ENCODE measurements at places on chromosomes 16 and 17. TPM values are rescaled to one million over a fixed set of nuclear protein-coding genes. Genes with fewer than 3 reads are reported as not detected.

Gene C16orf89
- polyA plus RNA-seq: 0.17 TPM

Gene LGALS9
- 3.7 TPM for polyA plus RNA-seq

DNA sequence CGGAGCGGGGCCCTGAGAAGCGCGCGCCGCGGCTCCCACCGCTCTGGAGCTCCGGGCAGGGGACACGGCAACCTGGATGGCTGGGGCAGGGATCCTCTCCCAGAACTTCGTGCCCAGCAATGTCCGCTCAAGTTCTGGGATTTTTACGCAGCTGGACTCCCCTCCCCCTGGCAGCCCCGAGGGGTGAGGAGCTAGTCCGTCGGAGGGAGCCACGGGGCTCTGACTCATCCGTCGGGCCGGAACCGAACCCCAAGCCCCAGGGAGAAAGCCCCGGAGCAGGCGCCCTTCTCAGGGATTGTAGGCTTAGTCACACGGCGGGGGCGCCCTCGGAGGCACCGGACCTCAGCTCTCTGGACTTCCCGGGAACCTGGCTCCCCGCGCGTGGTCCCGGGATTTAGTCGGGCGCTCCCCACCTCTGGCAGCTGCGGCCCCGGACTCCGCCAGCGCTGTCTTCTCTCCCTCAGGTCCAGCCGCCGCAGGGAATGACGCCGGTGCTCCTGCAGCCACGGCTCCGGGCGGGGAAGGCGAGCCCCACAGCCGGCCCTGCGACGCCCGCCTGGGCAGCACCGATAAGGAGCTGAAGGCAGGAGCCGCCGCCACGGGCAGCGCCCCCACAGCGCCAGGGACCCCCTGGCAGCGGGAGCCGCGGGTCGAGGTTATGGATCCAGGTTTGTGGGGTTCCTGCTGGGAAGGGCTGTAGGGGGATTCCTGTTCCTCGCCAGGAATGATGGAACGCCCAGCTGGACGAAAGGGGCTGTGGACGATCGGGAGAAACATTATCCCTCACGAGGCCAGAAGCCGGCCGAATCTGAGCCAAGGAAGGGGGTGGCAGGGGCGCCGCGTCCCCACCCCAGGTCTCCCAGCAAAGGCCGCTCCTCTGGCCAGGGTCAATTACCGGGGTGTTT lies 830 bp downstream of the SPHK1 start:
- peaks cover 13% of the 10 kb centered on the region for H3K4me1 ChIP-seq
- peaks cover 19% of the 10 kb centered on the region for H3K36me3 ChIP-seq
- no peaks in the 10 kb centered on the region for H3K27me3 ChIP-seq
- peak overlapping the region; percentile 80 for H3K4me3 ChIP-seq

GRCh38 chr17:34502426-34502825 lies 77.0 kb upstream of the TMEM132E start:
- no peak overlapping the region for H3K4me3 ChIP-seq
- no peak for DNase-seq
- H3K4me1 ChIP-seq: no peaks in the 10 kb centered on the region
- H3K36me3 ChIP-seq: no peaks in the 10 kb centered on the region
- H3K27me3 ChIP-seq: no peaks in the 10 kb centered on the region

- no peak for DNase-seq
- no peaks in the 10 kb centered on the region for H3K27me3 ChIP-seq
- H3K27ac ChIP-seq: no peak overlapping the region
- H3K36me3 ChIP-seq: peaks cover 18% of the 10 kb centered on the region
- H3K4me1 ChIP-seq: peaks cover 6% of the 10 kb centered on the region
Observed at GRCh38 chr16:70399951-70400350, 38.9 kb downstream of the ST3GAL2 start.

GRCh38 chr17:81348097-81349055 lies 46.9 kb upstream of the BAHCC1 start:
- H3K27me3 ChIP-seq: no peaks in the 10 kb centered on the region
- H3K36me3 ChIP-seq: no peaks in the 10 kb centered on the region
- H3K27ac ChIP-seq: no peak overlapping the region
- no peak for DNase-seq
